Lung (tissue), 17 donors: ENCODE measurements at places on chromosomes 3 and 15. TPM values are rescaled to one million over a fixed set of nuclear protein-coding genes. Genes with fewer than 3 reads are reported as not detected.

DNA sequence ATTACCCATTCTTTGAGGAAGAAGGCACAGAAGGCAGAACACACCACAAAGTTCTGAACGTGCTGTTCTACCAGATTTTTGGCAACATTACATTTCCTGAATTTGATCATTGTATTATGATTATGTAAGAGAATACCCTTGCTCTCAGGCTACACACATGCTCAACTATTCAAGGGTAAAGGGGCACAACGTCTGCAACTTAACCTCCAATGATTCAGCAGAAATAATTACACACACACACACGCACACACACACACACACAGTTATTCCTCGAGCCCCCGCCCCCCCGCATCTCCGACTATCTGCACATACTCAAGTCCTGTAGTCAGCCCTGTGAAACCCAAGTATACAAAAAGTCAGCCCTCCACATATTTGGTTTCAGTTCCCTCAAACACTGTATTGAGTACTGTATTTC lies 26.8 kb downstream of the RPN1 start:
- H3K27ac ChIP-seq, result peak overlapping the region; percentile 32
- H3K4me1 ChIP-seq, result no peaks in the 10 kb centered on the region
- H3K27me3 ChIP-seq, result no peaks in the 10 kb centered on the region
- H3K4me3 ChIP-seq, result no peak overlapping the region

The HOMER2 gene
- total RNA-seq, result 15.3 TPM

GRCh38 chr3:124981472-124981871 lies 46.9 kb upstream of the MUC13 start:
- peaks cover 2% of the 10 kb centered on the region for H3K4me1 ChIP-seq
- peaks cover 4% of the 10 kb centered on the region for H3K36me3 ChIP-seq

DNA sequence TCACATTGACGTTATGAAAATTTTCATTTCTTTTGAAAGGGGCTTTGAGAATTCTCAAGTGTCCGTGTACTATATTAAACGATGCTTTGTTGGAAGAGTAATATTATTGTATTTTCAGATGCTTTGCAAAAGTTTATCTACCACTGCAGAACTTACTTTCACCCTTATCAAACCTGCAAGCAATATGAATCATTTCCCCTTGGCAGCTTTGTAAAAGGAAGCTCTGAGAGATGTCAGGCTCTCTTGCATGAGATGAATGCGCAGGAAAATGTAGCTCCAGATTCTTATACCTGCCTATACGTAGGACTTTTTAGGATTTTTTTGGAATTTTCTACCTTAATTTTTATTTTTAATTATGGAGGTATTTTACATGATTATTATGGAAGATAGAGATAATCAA lies 34.5 kb downstream of the GPD1L start:
- H3K27me3 ChIP-seq, result no peaks in the 10 kb centered on the region
- peaks cover 2% of the 10 kb centered on the region for H3K36me3 ChIP-seq
- no peak overlapping the region for H3K4me3 ChIP-seq
- no peak overlapping the region for H3K27ac ChIP-seq

DNA sequence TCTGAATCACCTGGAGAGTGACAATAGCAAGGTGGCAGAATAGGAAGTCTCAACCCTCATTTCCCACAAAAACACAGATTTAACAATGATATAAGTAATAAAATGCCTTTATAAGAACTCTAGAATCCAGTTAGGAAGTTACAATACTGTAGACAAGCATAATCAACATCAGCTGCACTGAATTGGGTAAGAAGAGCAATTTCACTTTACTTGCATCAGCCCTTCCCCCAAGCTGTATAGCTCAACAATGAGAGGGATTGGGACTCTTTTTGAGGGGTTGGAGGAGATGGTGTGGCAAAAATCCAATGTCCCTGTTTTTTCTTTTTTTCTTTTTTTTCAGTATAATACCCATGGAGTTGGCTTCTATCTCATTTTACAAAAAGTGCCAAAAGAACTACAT lies 63.1 kb downstream of the SERP1 start:
- no peaks in the 10 kb centered on the region for H3K4me1 ChIP-seq
- no peaks in the 10 kb centered on the region for H3K36me3 ChIP-seq
- no peak overlapping the region for H3K27ac ChIP-seq
- no peaks in the 10 kb centered on the region for H3K27me3 ChIP-seq
- H3K4me3 ChIP-seq, result no peak overlapping the region
